ENCODE measurements at places on chromosomes 2 and 18.

- no peak for DNase-seq
Observed at GRCh38 chr2:126513033-126513432, 142.9 kb upstream of the GYPC start.

DNA sequence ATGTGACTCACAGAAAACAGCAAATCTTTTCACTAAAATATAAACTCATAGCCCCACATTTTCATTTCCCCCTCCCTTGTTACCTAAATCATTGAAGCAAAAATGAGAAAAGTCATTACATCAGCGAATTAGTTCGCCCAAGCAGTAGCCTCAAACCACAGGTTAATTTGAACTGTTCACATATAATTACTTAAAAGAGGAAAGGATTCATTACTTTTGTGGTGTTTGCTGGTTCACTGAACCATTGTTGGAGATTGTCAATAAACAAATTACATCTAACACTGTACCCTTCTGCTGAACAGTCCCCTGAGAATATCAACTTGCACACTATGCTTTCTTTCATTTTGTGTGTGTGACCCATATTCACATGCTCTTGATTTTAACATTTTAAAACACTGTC, 238.7 kb downstream of the ERBB4 start:
- no peak for DNase-seq

DNA sequence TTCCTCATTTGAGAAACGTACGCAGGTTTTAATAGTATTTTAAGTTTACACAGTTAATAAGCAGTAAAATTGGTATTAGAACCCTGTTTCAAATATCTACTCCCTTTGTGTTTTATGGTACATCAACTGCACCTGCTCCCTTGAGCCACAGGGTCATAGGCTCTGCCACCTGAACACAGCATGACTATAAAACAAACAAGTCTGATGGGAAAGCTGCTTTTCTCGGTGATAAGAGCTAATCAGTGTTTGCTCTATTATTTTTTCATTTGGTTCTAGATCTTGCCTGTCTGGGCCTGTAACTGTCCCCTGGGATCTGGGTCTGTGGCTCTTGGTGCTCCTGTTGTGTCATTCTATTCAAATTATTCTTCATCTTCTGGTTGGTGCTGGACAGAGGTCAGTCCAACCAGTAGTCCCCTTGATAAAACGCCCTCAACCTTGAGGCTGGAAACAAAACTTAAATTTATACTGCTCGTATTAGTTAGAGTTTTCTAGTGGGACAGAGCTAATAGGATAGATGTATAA, 314.8 kb upstream of the LRP1B start:
- no peak for DNase-seq

DNA sequence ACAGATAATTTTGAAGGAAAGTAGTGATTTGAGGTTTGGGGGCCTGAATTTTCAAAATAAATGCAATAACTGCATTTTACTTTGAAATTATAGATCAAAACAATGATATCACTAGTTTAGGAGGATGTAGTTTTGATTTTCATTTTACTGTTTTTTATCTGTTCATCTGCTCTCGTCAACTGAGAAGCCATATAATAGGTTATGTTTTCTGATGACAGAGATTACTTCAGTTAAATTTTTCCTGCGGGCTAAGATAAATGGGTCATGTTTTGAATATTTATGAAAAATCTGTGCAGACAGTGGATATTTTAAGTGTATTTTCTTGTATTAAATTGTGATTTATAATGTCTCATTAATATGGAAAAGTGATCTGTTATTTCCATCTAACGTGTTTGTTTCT, 573.4 kb downstream of the CPS1 start:
- no peak for DNase-seq

GRCh38 chr18:11110509-11110908, 38.9 kb downstream of the PIEZO2 start:
- DNase-seq = no peak

GRCh38 chr2:65354773-65355172, 77.6 kb downstream of the SPRED2 start:
- DNase-seq = no peak

GRCh38 chr18:47719096-47719780, 211.2 kb downstream of the SMAD2 start:
- DNase-seq = no peak

- DNase-seq = no peak
Observed at GRCh38 chr2:67900826-67901225, 162.0 kb downstream of the C1D start.

DNA sequence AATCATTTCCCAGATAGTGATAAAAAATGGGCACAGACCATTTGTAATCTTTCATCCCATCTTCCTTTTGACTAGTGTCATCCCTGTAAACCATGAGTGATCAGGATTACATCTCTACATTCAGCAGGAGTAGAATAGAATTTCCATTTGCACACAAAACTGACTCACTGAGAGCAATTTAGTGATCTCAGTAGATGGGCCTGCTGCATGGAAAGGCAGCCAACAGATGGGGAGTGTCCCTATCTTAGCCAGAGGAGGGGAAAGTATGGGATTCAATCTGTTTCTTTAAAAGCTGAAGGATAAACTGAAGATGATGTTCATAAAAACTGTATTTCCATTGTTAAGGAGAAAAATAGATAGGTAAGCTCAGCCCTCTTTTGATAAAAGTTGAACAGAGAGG, 441.7 kb downstream of the ZNF521 start:
- DNase-seq = no peak

GRCh38 chr2:85266146-85267041, 61.4 kb downstream of the TGOLN2 start:
- DNase-seq = peak; percentile 86

- DNase-seq = no peak
Observed at GRCh38 chr2:31606509-31606908, 25.8 kb upstream of the SRD5A2 start.

GRCh38 chr2:96345438-96345837, 9.9 kb downstream of the NCAPH start:
- DNase-seq = no peak

- no peak for DNase-seq
Observed at GRCh38 chr18:600107-600506, 3.3 kb downstream of the CLUL1 start.

DNA sequence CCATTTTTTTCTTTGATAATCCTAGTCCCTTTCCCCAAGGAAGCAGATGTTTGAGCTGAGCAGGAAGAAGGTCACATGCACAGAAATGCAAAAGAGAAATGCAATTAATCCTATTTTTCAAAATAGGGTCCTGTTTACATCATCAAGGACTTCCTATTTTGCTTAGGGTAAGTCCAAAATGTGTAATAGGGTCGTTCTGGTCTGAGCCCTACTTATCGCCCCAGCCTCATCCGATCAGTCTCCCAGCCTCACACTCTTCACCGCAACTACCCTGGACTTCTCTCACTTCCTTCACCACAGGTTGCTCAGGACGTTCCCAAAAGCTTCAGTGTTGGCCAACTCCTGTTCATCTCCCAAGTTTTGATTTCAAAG, 32.8 kb downstream of the FOSL2 start:
- DNase-seq = no peak

DNA sequence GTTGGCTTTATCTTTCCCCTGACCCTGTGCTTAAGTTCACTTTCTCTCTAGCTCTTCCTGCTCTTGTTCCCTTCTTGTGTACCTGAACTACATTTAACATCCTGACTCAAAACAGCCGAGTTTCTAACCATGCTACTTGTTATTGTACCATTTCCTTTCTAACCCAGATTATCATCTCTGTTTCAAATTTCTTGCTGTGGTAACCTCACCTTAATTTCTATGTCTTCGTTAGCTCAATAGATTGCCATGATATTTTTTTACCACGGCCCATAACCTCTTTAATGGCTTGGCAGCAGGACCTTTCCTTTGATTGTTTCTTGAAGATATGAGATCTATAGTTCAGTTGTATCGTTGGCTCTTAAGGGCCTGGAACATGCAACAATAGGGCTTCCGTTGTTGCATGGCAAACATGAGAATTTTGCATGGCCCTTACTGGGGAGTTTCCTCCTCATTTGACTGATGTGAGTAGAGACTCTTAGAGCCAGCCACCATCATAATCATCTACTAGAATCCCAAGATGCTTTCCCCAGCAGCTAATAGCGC, 11.1 kb downstream of the CFAP36 start:
- DNase-seq = no peak

DNA sequence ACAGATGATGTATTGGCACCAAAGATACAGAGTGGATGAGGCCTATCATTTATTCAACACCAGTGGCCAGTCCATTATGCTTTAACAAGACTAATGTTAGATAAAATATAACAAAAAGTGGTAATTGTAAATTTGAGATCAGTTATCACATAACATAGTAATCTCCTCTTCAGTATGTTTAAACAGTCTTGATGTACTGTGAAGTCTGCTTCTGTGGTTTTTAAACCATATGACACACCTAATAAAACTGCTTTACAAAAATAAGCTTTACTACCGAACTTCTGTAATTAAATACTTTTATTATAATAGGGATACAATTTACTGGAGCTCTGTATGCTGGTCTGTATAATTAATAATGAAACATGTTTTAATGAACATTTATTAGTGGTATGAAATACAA, 2156.1 kb upstream of the CELF4 start:
- DNase-seq = no peak

DNA sequence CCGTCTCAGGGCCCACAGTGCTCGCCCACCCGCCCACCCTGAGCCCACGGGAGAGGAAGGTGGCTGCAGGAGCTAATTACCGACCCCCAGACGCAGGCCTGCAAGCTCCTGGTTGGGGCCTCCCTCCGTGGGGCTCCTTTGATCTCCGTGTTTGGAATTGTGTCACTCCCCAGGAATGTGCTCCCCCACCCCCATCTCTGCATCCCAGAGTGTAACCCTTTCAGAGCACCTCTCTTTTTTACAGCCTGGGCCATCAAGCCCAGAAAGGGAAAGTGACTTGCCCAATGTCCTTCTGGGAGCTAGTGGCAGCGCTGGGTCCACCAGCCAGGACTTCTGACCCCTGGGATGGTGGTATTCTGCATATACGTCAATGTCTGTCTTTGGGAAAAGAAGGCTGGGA, 335.1 kb downstream of the CYRIA start:
- DNase-seq = no peak

DNA sequence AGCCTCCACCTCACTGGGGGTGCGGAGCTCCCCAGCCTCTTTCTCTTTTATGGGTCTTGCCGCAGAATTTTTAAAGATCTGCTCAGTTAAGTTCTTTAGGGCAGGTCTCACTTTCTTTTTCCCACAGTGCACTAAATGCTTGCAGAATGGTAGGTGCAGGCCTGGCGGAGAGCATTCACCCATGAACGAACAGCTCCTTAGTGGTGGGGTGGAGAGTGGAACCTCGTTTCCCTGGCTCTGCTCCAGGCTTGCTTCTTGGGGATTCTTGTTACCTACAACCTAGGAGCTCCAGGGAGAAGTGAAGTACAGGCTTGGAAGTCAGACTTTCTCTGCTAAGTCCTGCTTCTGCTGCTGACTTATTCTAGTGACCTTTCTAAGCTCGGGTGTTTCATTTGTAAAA, 70.3 kb upstream of the PXDN start:
- DNase-seq = no peak

GRCh38 chr2:187138265-187138664, 289.3 kb upstream of the ZSWIM2 start:
- no peak for DNase-seq

DNA sequence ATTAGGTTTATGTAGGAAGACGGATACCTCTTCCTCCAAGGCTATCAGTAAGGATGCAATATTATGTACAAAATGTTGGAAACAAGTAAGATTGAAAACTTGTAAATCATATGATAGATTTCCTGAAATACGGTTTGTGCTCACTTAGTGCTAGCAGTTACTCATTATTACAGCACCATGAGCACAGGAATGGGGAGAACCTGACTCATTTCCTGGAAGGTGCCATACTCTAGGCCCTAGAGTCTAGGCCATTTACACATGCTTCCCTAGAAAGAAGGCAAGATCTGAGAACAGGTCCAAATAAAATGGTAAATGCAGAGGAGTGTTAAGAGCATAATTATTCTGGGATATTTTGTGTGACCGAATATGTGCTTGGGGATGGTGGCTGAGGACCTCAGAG, 467.7 kb upstream of the CELF4 start:
- DNase-seq = no peak

- no peak for DNase-seq
Observed at GRCh38 chr2:207092818-207093217, 72.9 kb downstream of the KLF7 start.

- peak; percentile 47 for DNase-seq
Observed at GRCh38 chr2:231297108-231297908, 98.2 kb upstream of the B3GNT7 start.

DNA sequence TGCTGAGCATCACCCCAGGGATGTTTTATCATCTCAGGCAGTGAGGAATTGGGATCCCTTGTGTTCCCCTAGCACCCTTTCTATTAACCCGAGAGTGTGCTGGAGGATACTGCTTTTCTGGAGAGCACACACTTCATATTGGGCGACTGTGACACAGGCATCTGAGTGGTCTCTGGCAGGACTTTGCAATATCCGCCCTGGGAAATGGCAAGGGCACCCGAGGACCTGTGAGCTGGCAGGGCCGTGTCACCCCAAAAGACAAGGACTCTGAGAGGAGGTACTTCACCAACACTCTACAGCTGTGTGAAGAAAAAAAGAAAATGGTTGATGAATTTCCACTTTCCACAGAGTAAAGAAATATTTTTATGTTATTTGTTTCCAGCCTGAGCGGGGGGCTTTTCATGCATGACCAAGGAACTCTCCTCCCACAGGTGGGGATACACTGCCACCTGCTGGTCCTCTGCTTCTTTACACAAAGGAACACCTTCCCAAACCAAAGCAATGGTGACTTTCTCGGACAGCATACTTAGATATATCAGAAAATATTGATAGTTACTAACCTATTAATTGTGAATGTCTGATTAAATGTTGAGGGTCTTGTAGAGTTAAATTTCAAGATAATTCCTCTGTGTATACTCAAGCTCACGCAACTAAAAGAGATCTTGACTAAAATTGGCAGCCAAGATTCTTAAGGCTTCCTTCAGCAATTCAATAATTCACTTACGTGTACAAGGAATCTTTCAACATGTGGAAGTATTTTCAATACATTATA, 45.9 kb upstream of the REG3G start:
- peak; percentile 50 for DNase-seq

DNA sequence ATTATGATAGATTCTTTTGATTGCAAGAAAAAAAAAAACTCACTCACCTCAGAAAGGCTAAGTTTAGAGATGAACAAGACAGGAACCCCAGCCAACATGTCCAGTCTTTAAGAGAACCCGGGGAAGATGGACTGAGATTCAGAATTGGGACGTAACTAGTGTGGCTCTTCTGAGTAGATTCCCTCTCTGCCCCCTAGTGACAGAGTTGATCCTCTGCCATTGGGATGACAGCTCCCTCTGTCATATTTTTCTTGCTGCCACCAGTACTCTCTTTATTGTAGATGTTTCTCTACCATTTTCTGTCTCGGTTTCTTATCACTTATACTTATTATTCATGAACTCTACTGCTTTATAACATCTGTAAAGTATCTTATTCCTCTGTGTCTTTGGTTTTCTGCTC, 77.7 kb downstream of the GULP1 start:
- peak; percentile 17 for DNase-seq

- DNase-seq = no peak
Observed at GRCh38 chr2:72917877-72918553, 696 bp downstream of the EMX1 start.

All from activated CD8-positive, alpha-beta T cell treated with anti-CD3 and anti-CD28 coated beads for 36 hours (primary cell).